Fibroblast of villous mesenchyme (primary cell): ENCODE measurements at places on chromosomes 7 and 10. TPM values are rescaled to one million over a fixed set of nuclear protein-coding genes. Genes with fewer than 3 reads are reported as not detected.

Gene CTAGE8
- total RNA-seq: 0.43 TPM in 1 of 2 replicates, not detected in the other

DNA sequence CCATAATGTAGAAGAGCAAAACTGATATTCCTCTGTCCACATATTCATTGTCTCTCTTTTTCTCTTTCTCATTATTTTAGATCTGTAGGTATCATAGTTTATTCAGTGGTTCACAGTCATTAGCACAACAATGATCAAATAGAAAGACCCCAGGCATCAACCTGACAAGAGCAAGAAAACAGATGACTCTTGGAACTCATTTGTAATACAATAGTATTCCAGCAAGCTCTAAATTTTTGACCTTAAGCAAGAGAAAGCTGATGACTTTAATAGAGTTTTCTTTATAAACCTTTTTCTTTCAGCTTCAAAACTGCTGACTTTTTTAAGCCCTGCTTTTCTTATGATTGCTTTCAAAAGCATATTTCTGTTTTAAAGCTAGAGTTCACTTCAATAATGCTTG lies 507.5 kb upstream of the SORCS1 start:
- no peak for DNase-seq

Gene FZD1
- total RNA-seq: 5.2 and 9.0 TPM in 2 replicates

- DNase-seq: peak; percentile 98
Observed at GRCh38 chr10:75191821-75192568, 18.6 kb upstream of the VDAC2 start.
